ENCODE measurements at places on chromosomes 2 and 18.

- no peak for DNase-seq
These were observed 54.6 kb downstream of the PIKFYVE start for GRCh38 chr2:208320686-208321085.

- DNase-seq, result no peak
These were observed 10.4 kb upstream of the SFTPB start for GRCh38 chr2:85678377-85678776.

DNA sequence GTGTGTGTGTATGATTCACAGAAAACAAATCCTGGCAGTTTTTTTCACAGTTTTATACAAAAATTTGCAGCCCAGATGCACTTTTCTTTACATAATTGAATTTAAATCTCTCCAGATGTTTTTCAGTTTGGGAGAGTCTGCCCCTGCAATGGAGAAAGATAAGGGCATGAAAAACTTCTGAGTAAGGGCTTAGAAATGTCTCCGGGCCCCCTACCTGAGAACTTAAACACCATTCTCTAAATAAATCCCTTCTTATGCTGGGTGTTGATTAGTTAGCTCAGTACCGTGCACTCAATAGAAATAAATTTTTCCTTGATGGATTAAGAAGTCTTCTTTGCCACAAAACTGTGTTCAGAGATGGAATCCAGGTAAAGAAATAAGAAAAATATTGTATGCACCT, 64.5 kb downstream of the DPP4 start:
- no peak for DNase-seq

- no peak for DNase-seq
These were observed 423.9 kb downstream of the CMPK2 start for GRCh38 chr2:6441800-6442199.

DNA sequence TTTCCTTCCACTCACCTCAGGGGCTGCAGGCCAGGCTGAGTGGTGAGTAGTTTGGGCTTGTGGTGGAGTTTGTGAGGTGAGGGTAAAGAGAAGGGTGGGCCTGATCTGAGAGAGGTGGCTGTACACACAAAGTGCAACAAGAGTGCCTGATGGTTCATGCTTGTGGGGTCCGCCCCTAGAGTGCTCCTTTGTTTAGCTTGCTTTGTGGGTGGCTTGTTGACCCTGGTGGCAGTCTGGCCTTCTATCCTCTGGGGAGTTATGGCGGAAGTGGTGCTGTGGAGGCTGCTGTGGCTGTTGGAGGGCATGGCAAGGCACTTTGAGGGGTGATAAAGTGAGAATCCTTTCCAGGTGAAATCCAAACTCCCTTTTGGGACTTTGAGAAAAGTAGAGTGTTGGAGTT, 10.6 kb downstream of the UBE2F start:
- DNase-seq, result no peak

GRCh38 chr2:218249691-218250090, 11.1 kb upstream of the GPBAR1 start:
- no peak for DNase-seq

DNA sequence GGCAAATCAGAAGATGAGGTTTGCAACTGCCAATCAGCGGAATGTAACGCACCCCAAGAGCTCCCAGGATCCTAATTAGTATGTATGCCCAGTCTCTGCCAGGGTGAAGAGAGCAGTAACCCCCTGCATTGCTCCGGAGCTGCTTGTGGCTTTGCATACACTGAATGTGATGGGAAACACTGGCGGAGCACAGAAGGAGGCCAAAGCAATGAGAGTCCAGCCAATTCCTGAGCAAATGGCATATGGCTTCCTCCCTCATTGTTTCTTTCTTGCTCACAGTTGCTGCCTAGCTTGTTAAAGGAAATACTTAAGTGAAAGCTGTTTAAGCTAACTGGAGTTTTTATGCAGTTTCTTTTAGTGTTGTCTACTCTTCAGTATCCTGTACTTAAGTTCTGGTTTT, 343.5 kb upstream of the NT5C1B start:
- no peak for DNase-seq

- DNase-seq, result no peak
These were observed 266.8 kb upstream of the SIX3 start for GRCh38 chr2:44674473-44675284.

GRCh38 chr2:86750240-86750839, 30.2 kb downstream of the RMND5A start:
- peak; percentile 22 for DNase-seq

DNA sequence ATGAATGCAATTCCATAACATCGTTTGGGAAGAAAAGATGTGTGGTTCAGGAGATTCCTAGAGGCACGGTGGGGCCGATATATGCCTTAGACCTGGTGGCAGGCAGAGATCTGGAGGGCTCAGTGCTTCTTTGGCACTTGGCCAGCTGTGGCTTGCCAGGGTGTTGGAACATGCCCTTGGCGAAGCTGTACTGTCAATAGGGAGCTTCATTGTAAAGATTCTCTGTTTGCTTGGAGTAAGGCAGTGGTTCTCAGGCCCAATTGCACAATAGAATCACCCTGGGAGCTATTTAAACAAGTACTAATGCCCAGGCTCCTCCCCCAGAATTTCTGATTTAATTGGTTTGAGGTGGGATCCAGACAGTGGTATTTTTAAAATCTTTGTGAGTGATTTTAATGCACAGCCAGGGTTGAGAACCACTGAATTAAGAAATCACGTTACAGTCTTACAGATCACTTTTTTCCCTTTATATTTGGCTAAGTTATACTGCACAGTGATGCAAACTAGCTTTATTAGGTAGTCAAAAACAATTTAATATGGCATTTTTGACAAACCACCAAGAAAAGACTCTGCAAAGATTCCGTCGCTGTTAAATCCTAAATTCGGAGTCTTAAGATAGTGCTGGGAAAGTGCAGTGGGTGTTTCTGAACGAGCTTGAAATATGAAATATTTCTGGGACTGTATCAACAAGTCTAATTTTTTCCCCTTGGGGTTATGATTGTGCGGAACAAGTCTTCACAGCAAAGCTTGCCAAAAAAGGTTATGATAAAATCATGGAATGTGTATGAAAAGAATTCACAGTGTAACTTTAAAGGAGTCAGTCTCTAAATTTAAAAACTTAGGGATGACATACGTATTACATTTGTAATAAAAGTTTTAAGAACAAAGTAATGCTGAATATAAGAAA, 78.0 kb downstream of the CRIM1 start:
- DNase-seq, result no peak

GRCh38 chr2:47690132-47690531, 92.8 kb upstream of the MSH6 start:
- DNase-seq, result no peak

DNA sequence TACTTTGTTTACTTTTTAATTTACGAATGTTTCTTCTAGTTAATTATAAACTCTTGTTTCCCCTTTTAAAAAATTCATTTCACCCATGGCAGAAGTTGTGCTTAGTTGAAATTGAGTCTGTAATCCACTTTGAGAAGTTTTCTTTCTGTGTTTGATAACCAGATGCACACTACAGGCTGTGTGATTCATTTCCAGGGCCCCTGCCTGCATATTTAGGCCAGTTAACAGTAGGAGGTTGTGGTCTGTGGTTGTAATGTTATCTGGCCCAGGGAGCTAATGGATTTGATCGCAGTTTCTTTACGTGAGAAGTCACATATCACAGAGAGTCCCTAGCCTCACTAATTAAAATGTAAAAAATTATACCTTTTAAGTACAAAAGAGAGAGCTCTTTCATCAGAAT, 3.3 kb downstream of the CDH7 start:
- DNase-seq, result no peak

DNA sequence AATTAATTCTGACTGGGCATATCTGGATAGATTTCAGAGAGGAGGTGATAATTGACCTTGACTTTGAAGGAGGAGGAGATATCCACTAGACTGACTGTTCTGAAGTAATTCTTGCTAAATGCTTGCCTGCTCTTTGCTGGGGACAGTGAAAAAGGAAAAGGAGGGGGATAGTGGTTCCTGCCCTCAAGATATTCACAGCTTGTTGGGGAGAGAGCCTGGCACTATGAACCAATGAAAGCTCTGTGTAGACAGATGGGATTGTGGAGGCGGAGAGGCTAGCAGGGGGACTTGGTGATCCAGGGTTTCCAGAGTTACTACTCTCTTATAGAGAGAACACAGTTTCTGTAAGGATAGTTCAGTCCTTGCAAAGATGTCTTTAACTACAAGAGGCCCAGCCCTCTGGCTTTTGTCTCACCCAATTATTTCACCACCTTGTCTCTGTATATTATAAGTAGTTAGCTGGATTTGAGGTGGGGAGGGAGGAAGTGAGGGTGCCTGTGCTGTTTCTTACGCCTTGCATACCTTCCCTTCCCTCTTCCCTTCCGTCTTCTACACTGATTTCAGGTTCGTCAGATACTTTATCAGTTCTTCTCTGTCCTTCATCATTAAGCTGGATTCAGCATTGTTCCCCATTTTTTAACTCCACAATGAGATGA, 190.4 kb downstream of the PRKCE start:
- DNase-seq, result no peak

GRCh38 chr2:23711979-23712755, 214.8 kb downstream of the ATAD2B start:
- no peak for DNase-seq

DNA sequence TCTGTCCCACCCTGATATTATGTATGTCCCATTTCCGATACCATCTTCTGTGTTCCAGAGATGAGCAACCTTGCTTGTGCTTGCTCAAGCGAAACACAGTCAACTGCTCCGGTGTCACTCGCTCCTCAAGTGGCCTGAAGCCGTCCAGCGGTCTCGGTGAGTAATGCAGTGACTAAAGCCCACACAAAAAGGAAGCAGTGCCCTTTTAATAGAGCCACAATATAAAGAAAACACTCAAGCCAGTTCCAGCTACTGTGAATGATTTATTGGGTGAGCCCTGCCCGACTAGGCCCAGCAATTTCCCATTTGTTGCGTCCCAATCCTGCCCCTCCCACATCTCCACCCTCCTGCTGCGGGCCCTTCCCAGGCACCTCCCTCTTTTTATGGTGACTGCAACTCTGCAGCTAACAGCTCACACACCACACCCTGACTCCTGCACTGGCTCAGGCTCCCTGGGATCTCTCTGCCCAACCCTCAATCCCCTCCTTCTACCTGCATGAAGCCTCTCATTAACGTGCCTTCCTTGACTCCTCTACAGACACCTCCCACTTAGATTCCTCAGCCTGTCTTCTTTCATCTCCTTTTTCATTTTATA, 44.2 kb upstream of the DSC1 start:
- no peak for DNase-seq

DNA sequence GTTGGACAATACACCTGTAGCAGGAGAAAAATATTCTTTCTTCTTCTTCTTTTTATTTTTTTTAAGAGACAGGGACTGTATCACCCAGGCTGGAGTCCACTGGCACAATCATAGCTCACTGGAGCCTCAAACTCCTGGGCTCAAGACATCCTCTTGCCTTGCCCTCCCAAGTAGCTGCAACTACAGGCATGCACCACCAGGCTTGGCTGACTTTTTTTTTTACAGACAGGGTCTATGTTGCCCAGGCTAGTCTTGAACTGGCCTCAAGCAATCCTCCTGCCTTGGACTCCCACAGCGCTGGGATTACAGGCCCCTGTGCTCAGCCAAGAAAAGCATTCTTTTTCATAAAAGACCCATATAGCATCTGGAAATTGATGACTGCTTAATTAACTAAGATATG, 17.1 kb upstream of the ARHGAP28 start:
- DNase-seq, result no peak

GRCh38 chr18:55491616-55492015, 96.4 kb downstream of the TCF4 start:
- no peak for DNase-seq

- DNase-seq, result no peak
These were observed 83.8 kb upstream of the FAM237A start for GRCh38 chr2:206558492-206558891.

GRCh38 chr2:150332383-150332782, 155.1 kb downstream of the RND3 start:
- no peak for DNase-seq

GRCh38 chr18:582465-582864, 2.3 kb downstream of the CETN1 start:
- DNase-seq, result no peak

- DNase-seq, result no peak
These were observed 21.0 kb upstream of the PTMA start for GRCh38 chr2:231687133-231687852.

DNA sequence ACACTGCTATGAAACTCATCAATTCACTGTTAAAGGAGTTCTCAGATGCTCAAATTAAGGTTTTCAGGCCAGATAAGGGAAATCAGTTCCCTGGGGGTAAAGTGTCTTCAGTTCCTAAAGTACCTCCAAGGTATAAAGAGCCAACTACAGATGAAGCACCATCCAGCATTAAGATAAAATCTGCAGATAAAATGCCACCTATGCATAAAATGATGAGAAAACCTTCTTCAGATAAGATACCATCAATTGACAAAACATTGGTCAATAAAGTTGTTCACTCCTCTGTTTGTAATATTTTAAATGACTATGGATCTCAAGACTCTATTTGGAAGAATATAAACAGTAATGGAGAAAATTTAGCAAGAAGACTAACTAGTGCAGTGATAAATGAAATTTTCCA, 68.2 kb downstream of the FSIP2 start:
- no peak for DNase-seq

- no peak for DNase-seq
These were observed 263.7 kb upstream of the SPOPL start for GRCh38 chr2:138237667-138238384.

DNA sequence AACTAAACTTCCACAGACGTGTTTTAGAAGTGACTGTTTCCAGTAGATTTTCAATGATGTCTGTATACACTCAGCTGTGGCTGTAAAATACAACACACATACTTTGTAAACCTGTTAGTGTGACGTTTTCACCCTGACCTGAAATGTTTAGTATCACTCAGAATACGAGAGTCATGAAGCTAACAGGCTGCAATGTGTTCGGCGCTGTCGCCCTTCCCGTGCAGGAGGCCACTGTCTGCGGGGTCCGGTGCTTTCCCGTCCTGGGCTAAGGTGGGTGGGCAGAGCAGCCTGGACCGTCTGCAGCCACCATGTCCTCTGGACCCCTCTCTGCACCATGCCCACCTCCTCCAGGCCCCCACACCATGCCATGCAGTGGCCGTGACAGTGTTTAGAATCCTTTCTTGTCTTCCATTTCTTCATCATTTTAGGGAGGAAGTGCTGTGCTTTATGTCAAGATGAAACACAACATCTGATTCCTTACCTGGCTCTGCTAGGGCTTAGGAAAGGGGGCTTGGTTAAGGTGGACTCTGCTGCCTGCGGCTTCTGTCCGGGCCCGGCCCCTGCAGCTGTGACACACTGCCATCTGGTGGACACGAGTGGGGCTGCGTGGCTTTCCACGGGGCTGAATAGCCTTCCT, 53.8 kb upstream of the RBM44 start:
- DNase-seq, result peak; percentile 71

- no peak for DNase-seq
These were observed 39.6 kb upstream of the LDLRAD4 start for GRCh38 chr18:13178976-13179375.

GRCh38 chr2:27914041-27914804, 23.7 kb downstream of the BABAM2 start:
- no peak for DNase-seq

All from T-helper 2 cell (primary cell).